Activated naive CD8-positive, alpha-beta T cell treated with anti-CD3 and anti-CD28 coated beads, Interleukin-2, amount 50 U/mL, for 24 hours (primary cell): ENCODE measurements at places on chromosomes 5 and 9.

DNA sequence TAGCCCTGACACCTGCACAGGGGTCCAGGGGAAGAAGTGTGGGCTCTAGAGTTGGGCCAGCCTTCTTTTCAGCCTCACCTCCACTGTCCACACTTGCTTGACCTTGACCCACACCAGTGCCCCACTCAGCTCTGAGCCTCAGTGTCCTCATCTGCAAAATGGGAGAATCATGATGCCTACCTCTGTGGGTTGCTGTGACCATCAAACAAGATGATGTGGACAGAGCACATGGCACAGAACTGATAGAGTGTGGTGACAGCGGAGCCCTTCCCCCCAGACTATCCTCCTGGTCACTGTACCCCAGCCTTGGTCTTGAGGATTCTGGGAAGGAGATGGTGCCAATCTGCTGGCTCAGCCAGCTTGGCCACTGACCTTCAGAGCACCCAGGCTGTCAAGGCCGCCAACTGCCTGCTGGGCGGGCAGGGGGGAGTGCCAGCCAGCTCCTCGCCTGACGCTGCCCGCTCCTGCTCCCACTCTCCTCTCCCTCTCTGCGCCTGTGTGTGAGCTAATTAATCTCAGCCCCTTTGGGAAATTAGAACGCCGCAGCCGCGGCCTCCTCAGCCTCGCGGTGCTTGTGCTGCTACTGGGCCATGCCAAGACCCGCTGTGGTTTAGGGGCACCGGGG is 16.7 kb downstream of the CXXC5 start:
- no peak for DNase-seq

- DNase-seq, result no peak
These were observed 25.9 kb upstream of the NDST1 start for GRCh38 chr5:150481972-150482406.

DNA sequence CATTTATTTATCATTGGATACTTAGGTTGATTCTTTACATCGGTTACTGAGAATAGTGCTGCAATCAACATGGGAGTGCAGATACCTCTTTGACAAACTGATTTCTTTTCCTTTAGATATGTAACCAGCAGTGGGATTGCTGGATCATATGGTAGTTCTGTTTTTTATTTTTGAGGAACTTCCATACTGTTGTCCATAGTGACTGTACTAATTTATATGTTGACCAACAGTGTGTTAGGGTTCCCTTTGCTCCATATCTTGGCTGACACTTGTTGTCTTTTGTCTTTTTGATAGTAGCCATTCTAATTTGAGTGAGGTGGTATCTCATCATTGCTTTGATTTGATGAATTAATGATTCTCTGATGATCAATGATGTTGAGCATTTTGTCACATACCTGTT is 137.3 kb upstream of the PITX1 start:
- no peak for DNase-seq

DNA sequence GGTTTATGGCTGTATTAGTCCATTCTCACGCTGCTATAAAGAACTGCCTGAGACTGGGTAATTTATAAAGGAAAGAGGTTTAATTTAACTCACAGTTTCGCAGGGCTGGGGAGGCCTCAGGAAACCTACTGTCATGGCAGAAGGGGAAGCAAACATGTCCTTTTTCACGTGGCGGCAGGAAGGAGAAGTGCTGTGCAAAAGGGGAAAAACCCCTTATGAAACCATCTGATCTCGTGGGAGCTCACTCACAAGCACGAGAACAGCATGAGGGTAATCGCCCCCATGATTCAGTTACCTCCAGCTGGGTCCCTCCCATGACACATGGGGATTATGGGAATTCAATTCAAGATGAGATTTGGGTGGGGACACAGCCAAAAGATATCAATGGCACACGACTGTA is 13.9 kb downstream of the LRRC70 start:
- DNase-seq, result no peak

- DNase-seq, result no peak
These were observed 124.8 kb upstream of the IQGAP2 start for GRCh38 chr5:76278261-76278789.

GRCh38 chr5:170631466-170632195 is 127.8 kb downstream of the KCNIP1 start:
- no peak for DNase-seq

DNA sequence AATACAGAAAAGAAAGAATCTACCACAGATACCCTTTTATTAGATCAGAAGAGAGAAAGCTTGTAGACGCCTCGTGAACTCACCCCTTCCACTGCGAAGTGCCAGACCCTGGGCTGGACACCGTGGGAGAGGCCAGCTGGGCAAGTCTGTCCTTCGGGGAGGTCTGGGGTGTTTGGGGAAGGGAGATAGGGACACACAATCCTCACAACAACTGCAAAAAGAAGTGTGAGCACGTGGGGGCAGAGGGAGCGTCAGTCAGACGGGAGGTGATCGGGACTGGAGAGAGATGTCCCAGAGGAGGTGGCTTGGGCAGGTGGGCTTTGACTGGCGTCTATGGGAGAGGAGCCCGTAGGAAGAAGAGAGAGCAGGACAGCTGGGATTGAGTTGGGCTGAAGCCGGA is 27.3 kb upstream of the GRHPR start:
- no peak for DNase-seq

DNA sequence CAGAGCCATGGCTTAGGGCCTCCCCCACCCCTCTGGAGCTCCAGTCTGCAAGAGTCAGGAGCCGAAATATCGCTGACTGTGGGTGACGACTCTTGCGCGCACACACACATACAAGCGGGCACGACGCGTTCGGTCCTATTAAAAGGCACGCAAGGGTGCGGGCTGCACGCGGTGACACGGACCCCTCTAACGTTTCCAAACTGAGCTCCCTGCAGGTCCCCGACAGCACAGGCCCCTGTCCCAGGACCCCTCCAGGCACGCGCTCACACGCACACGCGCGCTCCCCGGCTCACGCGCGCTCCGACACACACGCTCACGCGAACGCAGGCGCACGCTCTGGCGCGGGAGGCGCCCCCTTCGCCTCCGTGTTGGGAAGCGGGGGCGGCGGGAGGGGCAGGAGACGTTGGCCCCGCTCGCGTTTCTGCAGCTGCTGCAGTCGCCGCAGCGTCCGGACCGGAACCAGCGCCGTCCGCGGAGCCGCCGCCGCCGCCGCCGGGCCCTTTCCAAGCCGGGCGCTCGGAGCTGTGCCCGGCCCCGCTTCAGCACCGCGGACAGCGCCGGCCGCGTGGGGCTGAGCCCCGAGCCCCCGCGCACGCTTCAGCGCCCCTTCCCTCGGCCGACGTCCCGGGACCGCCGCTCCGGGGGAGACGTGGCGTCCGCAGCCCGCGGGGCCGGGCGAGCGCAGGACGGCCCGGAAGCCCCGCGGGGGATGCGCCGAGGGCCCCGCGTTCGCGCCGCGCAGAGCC is at the start of gene GRIN1:
GRIN1 (plus strand) TSS at position 433 of the 746 bp plus-strand sequence. CDS start 333 bp downstream, outside the sequence.
- peak; percentile 33 for DNase-seq
